ENCODE measurements at places on chromosomes 6 and 20.

DNA sequence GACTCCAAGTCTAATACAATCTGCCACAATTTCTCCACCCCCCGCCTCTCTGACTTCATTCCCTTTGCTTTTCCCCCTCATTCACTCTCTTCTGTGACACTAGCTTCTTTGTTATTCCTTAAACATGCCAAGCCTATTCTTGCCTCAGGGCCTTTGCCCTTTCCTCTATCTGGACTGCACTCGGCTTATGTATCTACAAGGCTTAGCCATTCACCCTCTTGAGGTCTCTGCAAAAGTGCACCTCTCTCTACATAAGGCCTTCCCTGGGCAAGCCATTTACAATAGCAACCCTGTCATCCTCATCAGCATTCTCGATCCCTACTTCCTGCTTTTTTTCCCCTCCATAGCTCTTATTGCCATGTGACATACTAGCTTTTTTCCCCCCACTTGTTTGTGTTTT lies 168.9 kb downstream of the PDSS2 start:
- no peak for DNase-seq

DNA sequence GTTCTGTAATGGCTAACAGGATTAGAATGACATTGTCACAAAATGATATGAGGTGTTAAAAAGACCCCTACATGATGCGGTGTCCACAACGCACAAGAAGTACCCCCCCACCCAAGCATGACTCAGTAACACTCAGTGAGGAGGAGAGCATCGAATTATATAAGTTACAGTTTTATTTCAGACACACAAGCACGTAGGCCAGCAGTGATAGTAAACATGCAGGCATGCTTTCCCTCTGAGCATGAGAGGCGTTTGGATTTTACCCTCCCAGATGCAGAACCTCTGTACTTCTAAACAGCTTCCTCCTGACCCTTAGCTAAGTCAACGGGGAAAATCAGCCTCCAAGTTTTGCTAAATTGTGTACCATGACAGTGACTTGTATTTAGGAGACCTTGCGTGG lies 23.9 kb downstream of the GNAS start:
- no peak for DNase-seq

DNA sequence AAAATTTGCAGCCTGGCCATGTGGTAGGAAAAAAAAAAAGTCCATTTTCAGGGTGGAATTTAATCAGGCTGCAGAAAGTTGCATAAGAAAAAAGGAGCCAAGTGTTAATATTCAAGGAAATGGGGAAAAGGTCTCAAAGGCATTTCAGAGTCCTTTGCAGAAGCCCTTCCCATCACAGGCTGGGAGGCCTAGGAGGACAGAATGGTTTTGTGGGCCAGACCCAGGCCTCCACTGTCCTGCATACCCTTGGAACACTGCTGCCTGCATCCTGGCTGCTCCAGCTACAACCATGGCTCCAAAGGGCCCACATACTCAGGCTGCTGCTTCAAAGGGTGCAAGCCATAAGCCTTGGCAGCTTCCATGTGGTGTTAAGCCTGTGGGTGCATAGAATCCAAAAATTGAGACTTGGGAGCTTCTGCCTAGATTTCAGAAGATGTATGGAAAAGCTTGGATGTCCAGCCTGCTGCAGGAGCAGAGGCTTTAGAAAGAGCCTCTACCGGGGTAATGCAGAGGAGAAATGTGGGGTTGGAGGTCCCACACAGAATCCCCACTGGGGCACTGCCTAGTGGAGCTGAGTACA lies 239.0 kb upstream of the STXBP5 start:
- DNase-seq = no peak

DNA sequence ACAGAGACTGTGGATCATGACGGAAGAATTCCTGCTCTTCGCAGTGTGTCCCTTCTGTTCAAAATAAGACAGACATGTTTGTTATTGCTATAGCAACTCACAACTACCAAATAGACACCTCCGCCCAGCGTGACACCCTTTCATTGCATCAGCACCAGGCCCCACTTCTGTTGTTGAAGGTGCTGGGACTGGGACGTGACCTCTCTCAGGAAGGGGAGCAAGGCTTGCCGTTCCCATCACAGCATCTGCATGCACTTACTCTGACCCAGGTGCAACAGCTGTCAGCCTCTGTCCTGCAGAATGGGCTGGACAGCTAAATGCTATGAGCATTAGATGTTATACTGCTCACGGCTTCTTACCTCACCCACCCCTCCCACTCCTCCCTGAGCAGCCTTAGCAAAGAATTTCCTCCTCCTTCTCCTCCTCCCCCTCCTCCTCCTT lies 94.1 kb downstream of the DACT2 start:
- DNase-seq = no peak

GRCh38 chr6:72322771-72323170 lies 299.1 kb upstream of the KCNQ5 start:
- no peak for DNase-seq

DNA sequence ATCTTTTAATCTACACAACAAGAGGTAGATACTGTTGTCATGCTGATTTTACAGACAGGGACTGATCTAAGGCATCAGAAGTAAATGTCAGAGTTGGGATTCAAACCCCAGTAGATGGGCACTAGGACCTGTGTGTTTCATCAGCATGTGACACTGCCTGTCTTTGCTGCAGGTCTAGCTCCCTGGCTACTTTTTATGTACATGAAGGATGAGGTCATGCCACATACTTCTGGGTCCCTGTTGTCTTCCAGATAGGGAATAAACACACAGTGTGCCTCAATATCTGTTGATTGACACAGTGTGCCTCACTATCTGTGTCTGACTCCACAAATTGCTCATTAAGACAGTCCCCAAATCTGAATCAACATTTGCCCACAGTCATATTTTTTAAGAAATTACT lies 106.9 kb downstream of the TFAP2B start:
- no peak for DNase-seq

- DNase-seq = no peak
These were observed 394 bp downstream of the MYB start for GRCh38 chr6:135181333-135182070.

Measured in stimulated activated CD4-positive, alpha-beta T cell treated with anti-CD3 and anti-CD28 coated beads, Interleukin-4, amount 100 ng/mL, for 48 hours (primary cell).